Ovary (tissue), 10 donors: ENCODE measurements at places on chromosomes 5 and 9.

GRCh38 chr5:83099445-83099844, 22.1 kb downstream of the XRCC4 start:
- no peak for DNase-seq

GRCh38 chr5:10856071-10856470, 95.0 kb upstream of the DAP start:
- DNase-seq: no peak

DNA sequence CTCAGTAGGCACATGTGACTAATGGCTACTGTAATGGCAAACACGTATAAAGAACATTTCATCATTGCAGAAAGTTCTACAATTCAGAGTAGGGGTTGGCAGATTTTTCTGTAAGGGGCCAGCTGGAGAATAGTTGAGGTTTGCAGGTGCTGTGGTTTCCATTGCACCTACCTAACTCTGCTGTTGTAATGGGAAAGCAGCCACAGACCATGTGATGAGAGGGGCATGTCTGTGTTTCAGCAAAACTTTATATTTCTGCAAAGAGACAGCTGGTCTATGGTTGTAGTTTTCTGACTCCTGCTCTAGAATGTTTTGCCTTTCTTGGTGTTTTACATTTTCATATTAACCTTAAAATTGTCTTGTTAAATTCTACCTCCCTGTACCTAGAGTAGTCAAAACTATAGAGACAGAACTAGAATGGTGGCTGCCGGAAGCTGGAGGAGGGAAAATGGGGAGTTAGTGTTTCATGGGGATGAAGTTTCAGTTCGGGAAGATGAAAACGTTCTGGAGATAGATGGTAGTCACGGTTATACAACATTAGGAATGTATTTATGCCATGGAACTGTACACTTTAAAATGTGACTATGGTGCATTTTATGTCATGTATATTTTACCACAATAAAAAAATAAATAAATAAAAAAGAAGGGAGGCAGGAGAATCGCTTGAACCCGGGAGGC, 44.3 kb downstream of the NUP214 start:
- no peak for DNase-seq

DNA sequence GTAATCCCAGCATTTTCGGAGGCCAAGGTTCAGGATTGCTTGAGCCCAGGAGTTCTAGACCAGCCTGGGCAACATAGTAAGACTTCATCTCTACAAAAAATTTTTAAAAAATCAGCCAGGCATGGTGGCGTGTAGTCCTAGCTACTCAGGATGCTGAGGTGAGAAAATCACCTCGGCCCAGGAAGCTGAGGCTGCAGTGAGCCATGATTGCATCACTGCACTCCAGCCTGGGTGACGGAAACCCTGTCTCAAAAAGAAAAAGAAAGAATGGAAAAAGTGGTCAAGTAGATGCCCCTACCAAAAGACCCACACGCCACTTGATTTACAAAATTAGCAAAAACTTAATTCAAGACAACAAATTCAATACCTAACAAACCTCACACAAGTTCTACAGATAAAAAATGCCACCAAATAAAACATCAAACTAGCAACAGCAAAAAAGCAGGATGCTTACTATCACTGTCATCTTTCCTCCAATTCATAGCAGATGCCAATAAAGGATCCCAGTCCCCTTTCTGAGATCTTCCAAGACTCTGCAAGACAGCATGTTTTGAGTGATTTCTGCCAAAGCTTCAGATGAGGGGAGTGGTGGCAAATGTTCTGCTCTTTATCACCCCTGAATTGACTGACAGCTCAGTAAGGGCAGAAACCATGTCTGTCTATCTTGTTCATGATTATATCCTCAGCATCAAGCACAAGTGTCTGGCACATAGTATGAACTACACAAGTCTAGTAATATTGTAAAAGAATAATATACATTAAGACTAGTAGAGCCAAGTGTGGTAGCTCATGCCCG, 34.2 kb upstream of the TESK1 start:
- no peak for DNase-seq

DNA sequence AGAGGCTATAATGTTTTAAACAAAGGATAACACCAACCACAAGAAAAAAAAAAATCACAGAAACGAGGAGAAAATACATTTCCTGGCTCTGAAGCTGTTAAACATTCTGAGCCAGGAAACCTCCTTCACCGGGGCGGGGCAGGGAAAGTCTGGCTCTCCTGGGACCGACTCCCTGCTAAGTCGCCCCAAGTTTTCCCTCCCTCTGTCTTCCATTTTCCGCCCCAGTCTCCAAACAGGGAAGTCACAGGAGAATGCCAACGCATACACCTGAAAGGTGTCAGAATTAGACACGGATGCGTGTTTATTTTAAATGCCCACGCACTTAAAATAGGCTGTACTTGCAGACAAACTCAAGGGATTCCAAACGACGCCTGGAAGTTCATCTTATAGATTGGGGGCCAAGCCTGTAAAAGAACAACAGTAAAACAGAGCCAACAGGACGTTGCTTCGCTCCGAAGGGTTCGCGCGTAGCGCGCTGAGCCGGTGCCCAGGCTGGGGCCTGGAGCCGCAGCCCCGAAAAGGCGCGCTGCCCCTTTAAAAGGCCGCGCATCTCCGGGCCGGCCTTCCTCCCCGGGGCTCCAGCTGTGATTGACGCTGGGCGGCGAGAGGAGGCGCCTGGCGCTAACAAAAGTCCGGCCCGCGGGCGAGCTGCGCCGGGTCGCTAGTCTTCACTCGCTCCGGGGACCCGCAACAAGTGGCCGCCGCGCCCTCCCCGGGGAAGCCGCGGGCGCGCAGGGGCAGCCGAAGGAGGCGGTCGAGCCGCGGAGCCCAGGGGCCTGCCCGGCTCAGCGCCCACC, at the start of gene FBXL7:
TSS of gene FBXL7 (plus strand) at position 653 of the 797 bp plus-strand sequence.
- DNase-seq: peak; percentile 88

DNA sequence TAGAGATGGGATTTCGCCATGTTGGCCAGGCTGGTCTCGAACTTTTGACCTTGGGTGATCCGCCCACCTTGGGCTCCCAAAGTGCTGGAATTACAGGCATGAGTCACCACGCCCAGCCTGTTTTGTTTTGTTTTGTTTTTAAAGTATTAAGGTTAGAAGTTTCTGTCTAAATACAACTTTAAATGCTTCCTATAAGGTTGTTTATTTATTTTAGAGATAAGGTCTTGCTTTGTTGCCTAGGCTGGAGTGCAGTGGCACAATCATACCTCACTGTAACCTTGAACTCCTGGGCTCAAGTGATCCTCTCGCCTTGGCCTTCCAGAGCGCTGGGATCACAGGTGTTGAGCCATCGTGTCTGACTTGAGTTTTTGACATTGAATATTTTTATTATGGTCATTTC, 11.4 kb downstream of the MRRF start:
- DNase-seq: no peak

GRCh38 chr5:103883143-103883542, 320.6 kb upstream of the NUDT12 start:
- DNase-seq: no peak

DNA sequence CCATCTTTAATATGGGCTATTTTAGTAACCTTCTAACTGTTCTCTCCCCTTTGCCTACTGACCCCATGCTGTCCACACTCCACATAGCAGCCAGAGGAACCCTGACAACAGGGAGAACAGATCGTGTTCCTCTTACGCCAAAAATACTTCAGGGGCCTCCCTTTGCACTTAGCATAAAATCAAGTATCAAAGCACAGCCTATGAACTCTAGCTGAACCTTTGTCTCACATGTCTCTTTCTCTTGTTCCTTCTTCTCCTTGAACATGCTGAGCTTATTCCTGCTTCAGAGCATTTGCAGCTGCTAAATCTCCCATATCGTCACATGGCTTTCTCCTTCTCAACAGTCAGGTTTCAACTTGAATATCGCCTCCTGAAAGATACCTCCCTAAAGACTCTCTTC, 698.8 kb upstream of the C9orf72 start:
- DNase-seq: no peak

- DNase-seq: no peak
Measured at GRCh38 chr9:29214154-29214689, 1640.9 kb upstream of the C9orf72 start.

DNA sequence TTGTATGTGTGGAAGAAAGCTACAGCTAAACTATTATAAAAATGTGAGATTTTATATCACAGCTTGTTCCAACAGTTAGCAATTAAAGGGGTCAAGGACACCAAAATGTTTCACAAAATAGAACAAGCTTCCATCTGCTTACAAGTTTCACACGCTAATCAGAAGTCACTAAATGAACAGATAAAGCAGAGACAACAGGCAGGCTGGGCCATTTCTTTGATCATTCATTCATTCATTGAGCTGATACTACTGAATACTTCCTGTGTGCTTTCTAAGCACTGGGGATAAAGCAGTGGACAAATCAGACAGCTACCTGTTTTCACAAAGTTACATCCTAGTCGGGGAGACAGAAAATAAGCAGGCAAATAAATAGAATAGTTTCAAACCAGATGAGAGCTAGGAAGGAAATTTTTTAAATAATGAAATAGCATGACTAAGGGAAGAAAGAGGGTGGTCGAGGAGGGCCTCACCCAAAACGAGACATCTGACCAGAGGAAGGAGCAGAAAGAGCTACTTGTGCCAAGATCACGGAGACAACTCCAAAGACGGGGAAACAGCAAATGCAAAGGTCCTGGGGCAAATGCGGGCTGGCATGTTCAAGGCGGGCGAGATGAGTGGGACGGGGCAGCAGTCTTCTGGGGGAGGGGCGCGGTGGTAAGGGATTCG, 1.2 kb downstream of the MAPK9 start:
- DNase-seq: no peak

DNA sequence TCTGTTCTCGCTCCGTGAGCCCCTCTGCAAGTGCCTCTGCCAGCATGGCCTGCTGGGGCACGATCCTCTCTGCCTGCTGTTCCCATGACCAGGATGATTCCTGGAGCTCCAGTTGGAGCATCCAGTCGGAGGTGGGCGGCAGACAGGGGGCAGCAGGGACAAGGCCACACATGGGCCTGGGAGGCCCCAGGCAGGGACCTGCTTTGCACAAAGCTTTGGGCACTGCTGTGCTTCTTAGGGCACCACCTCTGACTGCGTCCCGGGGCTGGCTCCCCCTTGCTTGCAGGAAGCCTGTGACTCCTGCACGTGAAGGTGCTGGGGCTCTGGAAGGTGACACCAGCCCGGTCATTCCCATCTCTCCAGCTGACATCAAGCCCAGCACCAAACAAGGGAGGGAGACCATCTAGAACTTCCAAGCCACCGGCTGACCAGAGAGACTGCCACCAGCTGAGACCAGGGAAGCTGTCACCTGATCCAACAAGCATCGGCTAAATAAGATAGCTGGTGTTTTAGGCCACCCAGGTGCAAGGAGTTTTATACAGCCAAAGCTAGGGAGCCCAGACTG, 174.8 kb upstream of the FOXD4L5 start:
- no peak for DNase-seq

- DNase-seq: no peak
Measured at GRCh38 chr9:35826071-35826701, 2.3 kb downstream of the FAM221B start.

- DNase-seq: no peak
Measured at GRCh38 chr5:50352382-50352781, 88.7 kb downstream of the EMB start.

GRCh38 chr9:128892221-128892921, 10.4 kb downstream of the LRRC8A start:
- peak; percentile 97 for DNase-seq

DNA sequence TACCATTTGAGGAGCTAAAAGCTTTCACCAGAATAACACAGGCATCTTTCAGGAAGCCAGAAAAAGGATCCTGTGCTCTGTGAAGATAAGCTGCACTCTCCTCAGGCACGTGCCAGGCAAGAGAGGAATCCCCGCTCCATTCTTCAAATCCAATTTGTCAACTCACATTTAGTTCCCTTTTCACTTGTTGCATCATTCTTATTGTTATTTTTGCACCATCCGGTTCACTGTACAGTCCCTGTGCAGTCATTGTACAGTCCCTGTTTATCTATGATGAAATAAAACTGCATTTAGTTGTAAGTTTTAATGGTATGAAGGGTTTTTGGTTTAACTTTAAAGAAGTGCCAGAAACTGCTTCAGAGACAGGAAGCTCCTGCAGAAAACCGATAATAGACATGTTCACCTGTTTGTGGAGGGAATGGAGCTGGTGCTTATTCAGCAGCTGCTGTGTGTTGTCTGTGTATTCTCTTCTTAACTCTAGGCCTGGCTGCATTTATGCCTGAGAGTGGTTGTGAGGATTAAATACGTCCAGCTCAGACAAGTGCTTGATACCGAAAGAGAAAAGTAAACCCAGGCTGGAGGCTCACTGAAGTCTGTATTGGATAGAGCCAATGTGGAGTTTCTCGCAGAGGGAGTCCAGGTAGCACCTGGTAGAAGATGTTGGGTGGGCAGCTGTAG, 22.4 kb downstream of the IFNW1 start:
- no peak for DNase-seq

GRCh38 chr5:157253547-157253946, 12.4 kb upstream of the CYFIP2 start:
- no peak for DNase-seq

DNA sequence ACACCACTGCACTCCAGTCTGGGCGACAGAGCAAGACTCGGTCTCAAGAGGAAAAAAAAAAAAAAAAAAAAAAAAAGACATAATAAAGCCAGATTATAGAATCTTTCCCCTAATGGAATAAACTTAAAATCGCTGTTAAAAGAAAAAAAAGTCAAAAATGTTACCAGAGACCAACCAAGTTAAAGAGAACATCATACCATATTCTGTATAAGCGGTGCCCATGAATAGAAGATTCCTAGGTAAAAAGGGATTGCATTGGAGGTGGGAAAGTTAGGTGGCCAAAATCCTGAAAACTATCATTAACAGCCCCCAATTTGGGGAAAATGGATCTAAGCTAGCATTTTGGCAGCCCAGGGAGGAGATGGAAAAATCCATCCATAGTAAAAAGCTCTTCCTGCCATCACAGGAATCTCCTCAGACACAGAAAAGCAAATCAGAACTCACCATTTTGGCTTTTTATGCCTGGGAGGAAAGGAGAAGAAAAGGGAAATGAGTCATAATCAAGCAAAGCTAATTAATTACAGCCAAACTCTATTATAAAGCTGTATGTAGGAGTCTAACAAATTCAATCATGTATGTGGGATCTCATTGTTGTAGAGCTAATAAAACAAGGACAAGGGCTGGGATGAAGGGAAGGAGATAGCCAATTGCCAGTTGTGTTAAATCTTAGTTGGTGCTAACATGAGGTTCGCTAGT, 363.8 kb downstream of the ARL15 start:
- DNase-seq: no peak

DNA sequence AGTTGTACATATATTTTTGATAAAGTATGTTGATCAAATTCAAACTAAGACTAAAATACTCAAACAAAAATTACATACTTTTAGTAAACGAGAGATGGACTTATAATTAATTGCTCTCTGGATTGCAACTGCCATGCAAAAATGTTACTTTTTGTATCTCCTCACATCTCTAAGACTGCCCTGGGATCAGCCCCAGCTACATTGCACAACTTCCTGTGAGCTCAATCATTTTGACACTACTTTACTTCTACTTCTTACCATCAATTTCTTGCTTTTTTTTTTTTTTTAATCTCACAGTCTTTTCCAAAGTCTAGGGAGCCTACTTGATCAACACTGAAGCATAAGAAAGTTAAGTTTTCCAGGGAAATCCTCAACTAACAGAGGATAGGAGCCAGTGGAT, 506.0 kb upstream of the CDH10 start:
- no peak for DNase-seq
